ENCODE measurements at places on chromosomes 3 and 15. TPM values are rescaled to one million over a fixed set of nuclear protein-coding genes. Genes with fewer than 3 reads are reported as not detected.

- no peak for DNase-seq
These were observed 53.8 kb upstream of the MRPS22 start for GRCh38 chr3:139289860-139290524.

GRCh38 chr15:33985751-33986150 is 17.5 kb downstream of the CHRM5 start:
- DNase-seq = no peak

DNA sequence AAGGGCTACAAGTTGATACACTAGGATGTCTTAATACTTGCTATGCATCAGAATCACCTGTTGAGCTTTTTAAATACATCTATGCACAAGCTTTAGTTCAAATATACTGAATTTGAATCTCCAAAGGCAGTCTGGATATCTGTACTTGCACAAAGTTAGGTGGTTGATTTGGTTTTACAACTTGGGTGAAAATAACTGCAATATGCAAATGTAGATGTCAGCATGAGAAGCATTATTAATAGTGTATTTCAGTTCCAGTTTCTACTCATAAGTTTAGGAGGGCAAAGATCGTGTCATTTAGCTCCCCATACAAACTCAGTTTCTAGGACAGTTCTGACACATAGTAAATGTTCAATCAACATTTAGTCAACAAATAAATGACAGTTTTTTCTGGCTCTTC is 25.6 kb downstream of the IQCB1 start:
- no peak for DNase-seq

GRCh38 chr15:44010089-44010488 is 183.3 kb downstream of the WDR76 start:
- DNase-seq = no peak

- no peak for DNase-seq
These were observed 25.1 kb upstream of the CTNNB1 start for GRCh38 chr3:41173926-41174885.

GRCh38 chr15:96409215-96410138 is 79.0 kb downstream of the NR2F2 start:
- DNase-seq = no peak

- DNase-seq = no peak
These were observed 142.7 kb downstream of the NSMCE3 start for GRCh38 chr15:29126821-29127461.

DNA sequence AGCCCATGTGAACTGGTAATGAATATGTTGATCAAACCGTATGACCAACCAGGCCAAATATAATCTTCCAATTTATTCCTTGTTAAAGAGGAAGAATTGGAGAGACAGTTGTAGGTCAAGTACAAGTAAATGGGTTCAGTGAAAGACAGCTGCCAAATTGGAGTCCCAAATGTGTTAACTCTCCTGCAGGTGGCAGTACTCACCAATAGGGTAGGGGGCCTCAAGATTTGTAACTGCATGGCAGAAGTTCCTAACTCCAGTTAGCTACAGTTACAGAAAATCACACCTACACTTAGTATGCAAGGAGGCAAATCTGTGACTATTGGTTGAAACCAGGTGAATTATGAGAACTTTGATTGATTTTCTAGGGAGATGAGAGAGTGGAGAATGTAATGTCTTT is 278.0 kb downstream of the ZBBX start:
- no peak for DNase-seq

- no peak for DNase-seq
These were observed 134.7 kb downstream of the NR2E3 start for GRCh38 chr15:71945012-71945411.

- no peak for DNase-seq
These were observed 53.8 kb downstream of the IMPG2 start for GRCh38 chr3:101266566-101266965.

- DNase-seq = no peak
These were observed 72.6 kb downstream of the TRAK1 start for GRCh38 chr3:42163622-42164244.

- DNase-seq = peak; percentile 50
These were observed 680 bp downstream of the POC1A start for GRCh38 chr3:52153389-52154096.

- DNase-seq = no peak
These were observed 82.0 kb downstream of the LYSMD4 start for GRCh38 chr15:99651023-99651807.

DNA sequence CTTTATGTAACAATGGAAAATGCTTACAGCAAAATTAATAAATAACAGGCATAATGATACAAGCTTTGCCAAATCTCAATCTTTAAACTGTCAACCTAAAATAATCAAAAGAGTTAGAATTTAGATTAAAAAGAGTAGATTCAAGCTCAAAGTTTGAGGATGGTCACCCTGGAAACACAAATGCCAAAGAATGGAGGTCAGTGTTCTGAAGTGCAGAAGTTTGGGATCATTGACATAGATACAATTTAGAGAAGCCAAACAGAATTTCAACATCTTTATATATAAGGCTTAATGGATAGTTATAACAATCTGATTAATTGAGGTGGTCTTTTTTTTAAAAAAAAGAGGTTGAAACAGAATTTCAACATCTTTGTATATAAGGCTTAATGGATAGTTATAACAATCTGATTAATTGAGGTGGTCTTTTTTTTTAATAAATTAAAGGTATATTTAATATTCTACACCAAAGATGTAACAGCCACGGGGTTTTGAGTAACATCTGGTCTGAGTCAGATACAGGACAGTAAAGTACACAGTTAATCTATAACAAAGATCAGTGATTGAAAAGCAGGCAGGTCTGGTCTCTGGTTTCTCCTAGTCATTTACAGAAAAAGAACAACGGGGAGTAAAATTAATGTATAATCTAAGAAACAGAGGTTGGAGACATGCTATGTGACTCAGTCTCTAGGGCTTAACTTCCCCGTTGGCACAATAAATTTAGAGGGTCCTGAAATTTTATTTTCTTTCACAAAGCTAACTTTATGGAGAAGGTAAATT is 490.7 kb downstream of the GBE1 start:
- DNase-seq = no peak

- no peak for DNase-seq
These were observed 85.0 kb downstream of the CCNL1 start for GRCh38 chr3:157074981-157075380.

DNA sequence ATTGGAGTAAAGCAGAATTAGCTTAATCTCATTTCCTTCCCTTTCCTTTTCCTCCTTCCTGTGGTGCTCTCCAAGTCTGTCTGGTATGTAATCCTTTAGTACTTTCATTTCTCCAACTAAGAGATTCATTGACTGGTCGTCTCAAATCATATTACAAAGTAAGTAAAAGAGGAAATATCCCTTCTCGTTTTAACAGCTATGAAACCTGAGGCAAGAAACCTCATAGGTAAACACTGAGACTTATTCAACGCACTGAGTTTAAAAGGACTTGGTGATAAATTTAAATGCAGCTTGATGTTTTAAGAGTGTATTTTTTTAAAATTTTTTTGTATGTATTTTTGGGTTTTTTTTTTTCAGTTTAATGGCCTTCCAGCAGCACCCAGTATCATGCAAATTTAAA is 117.2 kb upstream of the LRRC3B start:
- no peak for DNase-seq

- DNase-seq = no peak
These were observed 7.3 kb downstream of the ANKRD63 start for GRCh38 chr15:40275523-40275922.

- no peak for DNase-seq
These were observed 218.0 kb downstream of the ZBTB20 start for GRCh38 chr3:114928989-114929640.

DNA sequence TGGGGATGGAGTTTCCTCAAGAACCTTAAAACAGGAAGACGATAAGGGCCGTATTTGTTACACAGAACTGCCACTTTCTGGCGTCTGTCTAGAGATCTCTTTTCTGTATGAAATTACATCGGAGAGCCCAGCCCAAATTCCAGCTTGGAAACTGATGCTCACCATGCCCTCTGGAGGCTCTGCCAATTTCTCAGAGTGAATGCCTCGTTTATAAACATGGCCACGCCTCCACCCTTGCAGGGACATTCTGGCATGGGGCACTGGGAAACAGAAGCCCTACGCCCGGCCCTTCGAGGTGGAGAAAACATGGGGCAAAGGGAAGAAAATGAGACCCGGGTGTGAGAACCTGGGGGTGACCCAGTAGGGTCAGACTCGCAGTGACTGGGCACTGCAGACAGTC is 53.4 kb upstream of the SEC13 start:
- no peak for DNase-seq

- no peak for DNase-seq
These were observed 4.2 kb downstream of the SPG21 start for GRCh38 chr15:64985366-64986033.

GRCh38 chr3:154338008-154338407 is 13.7 kb upstream of the DHX36 start:
- no peak for DNase-seq

GRCh38 chr15:66474135-66474534 is 23.4 kb downstream of the SNAPC5 start:
- no peak for DNase-seq

- DNase-seq = no peak
These were observed 125.6 kb downstream of the LRRK1 start for GRCh38 chr15:101044625-101045235.

DNA sequence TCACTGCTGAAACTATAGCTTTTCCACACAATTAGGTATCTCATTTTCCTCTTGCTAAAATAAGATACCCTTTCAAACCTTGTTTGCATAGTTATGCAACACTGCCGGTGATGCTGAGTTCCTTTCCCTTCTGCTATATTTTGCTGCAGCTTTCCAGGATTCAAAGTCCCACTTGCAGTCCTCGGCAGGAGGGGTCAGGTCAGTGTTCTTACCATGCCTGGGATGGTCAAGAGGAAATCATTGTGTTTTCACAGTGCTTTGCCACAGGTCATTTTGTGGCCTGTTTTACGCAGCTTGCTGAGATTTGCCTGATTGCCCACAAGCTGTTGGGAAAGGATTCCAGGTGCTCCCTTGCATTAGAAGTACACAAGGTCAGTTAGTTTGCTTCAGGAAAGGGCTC is 156.9 kb downstream of the B3GALNT1 start:
- no peak for DNase-seq

DNA sequence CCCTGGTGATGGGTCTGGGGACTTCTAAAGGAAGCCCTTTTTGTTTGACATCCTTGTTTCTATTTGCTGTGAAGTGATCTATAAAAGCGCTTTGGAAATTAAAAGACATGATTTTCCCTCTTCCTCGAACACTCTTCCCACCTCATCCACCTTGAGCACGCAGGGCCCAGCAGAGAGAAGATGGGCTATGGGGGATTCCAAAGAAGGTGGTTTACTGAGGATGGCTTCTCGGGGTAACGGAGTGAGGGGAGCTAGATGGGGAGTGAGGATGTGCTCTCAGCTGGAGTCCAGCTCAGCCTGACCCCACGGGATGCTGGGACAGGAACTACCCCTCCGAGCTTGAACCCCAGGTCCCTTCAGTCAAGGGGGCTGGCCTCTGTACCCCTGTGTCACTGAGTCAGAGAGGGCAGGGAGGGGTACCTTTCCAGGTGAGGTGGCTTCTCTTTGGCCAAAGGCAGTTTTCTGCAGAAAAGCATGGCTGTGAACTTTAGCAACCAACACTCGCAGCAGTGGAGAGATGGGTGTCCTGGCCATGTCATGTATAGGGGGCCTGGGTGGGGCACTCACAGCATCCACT is 180.7 kb upstream of the SMAD3 start:
- no peak for DNase-seq

GRCh38 chr3:156038869-156039268 is 81.5 kb upstream of the KCNAB1 start:
- DNase-seq = no peak

The AZI2 gene
- total RNA-seq = 39.4 TPM

The CCDC39 gene
- total RNA-seq = not detected

The PCLAF gene
- total RNA-seq = 117 TPM

The CKMT1A gene
- 0.41 TPM for total RNA-seq

The SPTSSB gene
- not detected for total RNA-seq

The TMEM158 gene
- total RNA-seq = not detected

The P2RY13 gene
- not detected for total RNA-seq

The RPP25 gene
- total RNA-seq = 3.5 TPM

The HESX1 gene
- 1.6 TPM for total RNA-seq

The PYDC2 gene
- not detected for total RNA-seq

The TMEM44 gene
- total RNA-seq = 0.93 TPM

The FNDC3B gene
- total RNA-seq = 13.5 TPM

Data from activated naive CD4-positive, alpha-beta T cell treated with anti-CD3 and anti-CD28 coated beads for 36 hours (primary cell).